ENCODE measurements at places on chromosomes 1 and 21.

DNA sequence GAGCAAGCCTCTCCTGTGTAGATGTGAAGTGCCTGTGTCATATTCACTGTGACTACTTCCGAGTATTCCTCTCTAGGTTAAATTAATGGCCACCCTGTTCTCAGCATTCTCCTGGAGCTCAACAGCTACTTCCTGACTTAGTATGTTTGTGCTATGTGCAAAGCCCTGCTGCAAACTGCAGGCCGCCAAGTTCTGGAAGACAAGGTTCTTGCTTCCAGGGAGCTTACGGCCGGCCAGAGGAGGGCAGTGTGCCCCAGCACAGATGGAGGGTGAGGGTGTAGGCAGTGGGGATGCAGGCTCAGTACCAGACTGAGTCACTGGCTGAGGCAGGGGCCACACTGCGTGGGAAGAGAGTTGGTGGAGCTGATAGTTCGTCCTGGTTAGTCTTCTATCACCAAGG is 43.2 kb downstream of the ELK4 start:
- DNase-seq, result no peak

DNA sequence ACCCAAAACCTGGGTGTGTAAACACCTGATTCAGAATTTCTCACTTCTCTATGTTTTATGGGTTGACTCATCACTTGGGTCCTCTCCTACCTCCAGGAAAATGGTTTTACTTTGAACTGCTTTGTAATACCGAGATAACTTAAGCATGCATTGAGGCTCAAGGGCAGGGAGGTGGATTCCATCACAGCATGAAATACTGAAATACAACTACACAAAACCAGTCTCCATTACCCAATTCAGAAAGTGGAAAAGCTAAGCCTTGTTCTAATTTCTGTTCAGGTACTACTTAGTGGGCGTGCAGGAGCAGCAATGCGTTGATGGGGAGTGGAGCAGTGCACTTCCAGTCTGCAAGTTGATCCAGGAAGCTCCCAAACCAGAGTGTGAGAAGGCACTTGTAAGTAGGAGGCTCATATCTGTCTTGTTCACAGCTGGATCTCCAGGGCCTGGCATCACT is 6.1 kb upstream of the C4BPA start:
- DNase-seq, result no peak

DNA sequence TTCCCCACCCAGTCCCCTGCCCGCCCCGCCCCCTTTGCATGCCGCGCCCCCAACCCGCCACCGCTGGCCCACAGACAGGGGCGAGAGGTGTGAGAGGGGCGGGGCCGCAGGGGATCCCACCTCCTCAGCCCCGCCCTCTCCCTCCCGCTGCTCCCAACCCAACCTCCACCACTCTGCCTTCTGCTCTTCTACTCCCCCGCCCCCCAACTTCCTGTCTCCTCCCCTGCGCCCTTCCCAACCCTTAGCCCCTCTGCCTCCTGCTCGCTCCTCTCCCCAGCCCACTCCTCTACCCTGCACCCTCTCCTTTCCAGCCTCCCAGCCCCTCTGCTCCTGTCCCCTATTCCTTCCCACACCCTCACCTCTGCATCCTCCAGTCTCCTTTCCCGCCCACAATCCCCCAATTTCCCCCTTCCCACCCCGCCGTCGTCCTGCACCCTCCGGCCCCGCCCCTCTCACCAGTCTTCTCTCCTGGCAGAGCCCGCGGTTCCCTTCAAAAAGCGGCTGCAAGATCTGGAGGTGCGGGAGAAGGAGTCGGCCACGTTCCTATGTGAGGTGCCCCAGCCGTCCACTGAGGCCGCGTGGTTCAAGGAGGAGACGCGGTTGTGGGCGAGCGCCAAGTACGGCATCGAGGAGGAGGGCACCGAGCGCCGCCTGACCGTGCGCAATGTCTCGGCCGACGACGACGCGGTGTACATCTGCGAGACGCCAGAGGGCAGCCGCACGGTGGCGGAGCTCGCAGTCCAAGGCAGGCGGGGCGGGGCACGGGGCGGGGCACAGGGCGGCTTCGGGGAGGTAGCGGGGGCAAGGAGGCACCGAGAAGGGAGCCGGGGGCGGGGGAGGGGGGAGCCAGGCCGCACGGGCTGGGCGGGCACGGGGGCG is 5.4 kb downstream of the OBSCN start:
- peak; percentile 88 for DNase-seq

GRCh38 chr1:152165286-152166077 is 6.5 kb upstream of the RPTN start:
- no peak for DNase-seq

GRCh38 chr1:112533029-112533428 is 24.3 kb downstream of the WNT2B start:
- DNase-seq, result no peak

GRCh38 chr1:211634931-211635330 is 40.5 kb downstream of the NEK2 start:
- DNase-seq, result no peak

DNA sequence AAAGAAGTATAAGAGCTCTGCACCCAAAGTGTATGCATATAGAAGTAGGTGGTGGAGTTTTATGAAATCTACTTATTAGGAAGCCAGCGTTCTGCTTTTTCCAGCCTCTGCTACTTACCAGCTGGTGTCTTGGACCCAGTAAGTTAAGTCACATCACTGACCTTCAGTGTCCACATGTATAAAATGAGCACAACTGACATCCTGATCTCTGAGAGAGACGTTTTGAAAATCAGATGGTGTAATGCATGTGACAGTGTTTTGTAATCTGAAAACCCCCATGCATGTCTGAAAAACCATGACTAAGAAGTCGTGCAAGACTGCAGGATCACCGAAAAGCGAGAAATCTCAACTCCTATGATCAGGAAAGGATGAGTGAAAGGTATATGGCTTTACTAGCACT is 2.0 kb downstream of the CR1 start:
- no peak for DNase-seq

DNA sequence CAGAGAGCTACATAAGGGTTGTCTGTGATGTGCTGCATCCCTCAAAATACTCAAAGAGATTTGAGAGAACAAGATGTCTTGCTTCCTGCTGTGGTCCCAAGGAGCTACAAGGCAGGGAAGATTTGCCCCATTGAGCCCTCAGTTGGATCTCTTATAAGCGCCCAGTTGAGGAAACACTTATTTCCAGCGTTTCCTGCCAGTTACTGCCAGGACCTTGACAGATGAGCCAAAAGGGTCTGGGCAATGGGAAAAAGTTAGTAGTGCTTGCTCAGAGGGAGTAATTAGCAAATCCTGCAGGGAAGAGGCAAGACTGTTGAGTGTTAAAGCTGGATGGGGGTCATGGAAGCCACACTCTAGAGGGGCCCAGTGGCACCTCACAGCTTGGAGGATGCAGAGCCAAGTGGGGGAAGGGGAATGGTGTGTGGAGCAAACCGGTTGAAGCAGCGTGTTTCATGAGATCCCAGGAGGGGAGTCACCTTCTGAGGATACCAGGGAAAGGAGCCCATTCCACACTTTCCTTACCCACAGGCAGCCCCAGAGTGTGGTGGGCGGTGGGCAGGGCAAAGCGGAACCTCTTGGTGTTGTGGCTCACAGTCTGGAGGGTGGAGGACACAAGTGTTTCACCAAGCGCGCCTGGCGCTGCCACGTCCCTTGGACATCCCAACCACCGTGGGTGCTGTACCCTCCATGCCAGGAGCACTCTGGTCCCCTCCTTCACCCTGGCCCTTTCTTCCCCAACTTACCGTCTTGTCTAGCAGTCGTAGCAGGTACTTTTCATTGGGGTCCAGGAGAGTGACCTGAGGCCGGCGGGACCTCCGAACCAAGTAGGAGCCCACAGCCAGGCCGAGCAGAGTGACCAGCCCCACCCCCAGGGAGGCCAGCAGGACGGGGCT is 805 bp downstream of the CYB5R1 start:
- no peak for DNase-seq

DNA sequence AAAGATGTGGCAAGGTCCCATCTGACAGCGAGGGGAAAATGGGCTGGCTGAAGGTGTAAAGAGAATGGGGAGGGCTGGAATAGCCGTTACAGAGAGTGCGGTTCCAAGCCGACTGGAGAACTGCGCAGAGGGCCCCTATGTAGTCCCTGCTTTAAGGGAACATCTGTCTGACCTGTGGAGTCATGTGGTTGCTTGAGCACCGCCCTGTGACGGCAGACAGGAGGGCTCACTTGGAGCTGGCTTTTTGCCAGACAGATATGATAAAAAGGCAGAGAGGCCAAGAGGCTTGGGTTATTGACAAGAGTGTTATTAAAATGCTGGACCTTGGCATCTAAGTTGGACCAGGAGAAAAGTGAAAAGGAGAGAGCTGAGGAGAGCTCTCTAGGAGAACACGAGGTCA is 5.9 kb upstream of the PTPRF start:
- no peak for DNase-seq

GRCh38 chr1:102961549-102961948 is 146.8 kb downstream of the COL11A1 start:
- DNase-seq, result no peak

- no peak for DNase-seq
Measured at GRCh38 chr1:212651521-212651920, 43.0 kb downstream of the ATF3 start.

GRCh38 chr1:152697701-152698600 is at the start of gene LCE2A:
Gene LCE2A (plus strand): TSS chr1:152698345. CDS start chr1:152698902, 557 bp downstream.
- no peak for DNase-seq

- DNase-seq, result no peak
Measured at GRCh38 chr1:52111492-52111891, 30.4 kb upstream of the ZFYVE9 start.

- DNase-seq, result no peak
Measured at GRCh38 chr1:156643049-156643777, 1.3 kb downstream of the BCAN start.

- no peak for DNase-seq
Measured at GRCh38 chr1:160124705-160125478, 9.3 kb downstream of the ATP1A2 start.

DNA sequence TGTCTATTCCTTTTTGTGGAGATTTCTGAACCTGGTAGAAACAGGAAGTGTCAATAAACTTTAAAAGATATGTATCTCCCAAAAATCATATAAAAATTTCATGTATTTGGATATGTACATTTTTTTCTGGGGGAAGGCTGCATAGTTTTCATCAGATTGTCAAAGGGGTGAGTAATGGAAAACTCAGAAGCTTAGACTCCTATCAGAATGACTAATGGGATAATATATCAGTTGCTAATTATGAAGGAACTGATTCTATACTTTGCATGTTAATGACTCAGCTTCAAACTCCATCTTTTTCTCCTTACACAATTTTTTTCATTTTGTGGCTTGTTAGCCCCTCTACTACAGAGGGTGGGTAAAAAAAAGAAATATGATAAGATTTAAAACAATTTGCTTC is 55.9 kb downstream of the GON4L start:
- no peak for DNase-seq

GRCh38 chr1:91099746-91100621 is 78.1 kb upstream of the ZNF644 start:
- no peak for DNase-seq

DNA sequence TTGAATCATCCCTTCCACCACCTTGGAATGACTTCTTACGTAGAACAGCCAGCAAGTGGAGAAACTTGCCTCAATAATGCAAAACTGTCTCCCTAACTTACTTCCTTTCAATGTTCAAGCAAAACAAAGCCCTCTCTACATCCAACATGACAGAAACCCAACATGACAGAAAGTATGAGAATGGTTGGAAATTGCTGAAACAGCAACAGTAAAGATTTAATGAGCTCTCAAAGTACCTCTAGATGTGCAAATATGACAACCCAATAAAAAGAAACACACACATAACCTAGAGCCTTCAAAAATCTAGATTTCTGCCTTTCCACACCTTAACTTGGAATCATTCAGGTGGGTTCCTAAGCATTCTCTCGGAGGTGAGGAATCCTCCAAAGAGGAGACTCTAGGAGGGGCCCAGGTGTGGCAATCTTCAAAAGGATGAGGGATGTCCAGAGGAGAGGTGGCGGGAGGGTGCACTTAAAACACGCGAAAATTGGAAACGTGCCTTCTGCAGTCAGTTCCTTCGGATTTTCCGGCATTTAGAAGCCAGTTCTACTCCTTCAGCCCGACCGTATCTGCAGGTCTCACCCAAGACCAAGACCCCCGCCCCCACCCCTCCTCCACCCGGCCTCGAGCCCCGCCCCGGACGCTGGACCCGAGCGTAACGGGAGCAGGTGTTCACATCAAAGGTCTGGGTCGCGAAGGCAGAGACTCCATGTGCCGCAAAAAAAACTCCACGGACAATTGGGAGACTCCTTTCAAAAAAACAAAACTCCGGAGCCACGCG is 996 bp upstream of the MGST3 start:
- DNase-seq, result no peak

- DNase-seq, result no peak
Measured at GRCh38 chr1:61198554-61198953, 116.2 kb downstream of the NFIA start.

- DNase-seq, result no peak
Measured at GRCh38 chr1:243713470-243714186, 136.4 kb downstream of the AKT3 start.

- DNase-seq, result no peak
Measured at GRCh38 chr1:26536521-26536920, 7.0 kb downstream of the RPS6KA1 start.

GRCh38 chr1:62288662-62289061 is 30.6 kb downstream of the KANK4 start:
- no peak for DNase-seq

DNA sequence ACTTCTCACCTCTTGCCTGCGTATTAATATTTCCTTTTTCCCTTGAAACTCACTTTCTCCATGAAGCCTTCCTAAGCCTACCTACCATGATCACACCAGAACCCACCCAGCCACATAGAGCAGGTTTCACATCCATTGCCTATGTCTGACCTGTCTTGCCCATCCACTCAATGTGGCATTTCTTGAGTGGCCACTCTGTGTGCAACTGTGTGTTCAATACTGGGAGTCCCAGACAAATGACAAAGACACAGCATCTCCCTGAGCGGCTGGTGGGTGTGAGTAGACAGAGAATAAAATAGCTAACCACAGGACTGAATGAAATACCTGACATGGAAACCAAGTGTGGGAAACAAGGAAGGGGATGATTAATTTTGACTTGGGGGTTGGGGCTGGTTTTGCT is 3.1 kb downstream of the PTGFRN start:
- no peak for DNase-seq

DNA sequence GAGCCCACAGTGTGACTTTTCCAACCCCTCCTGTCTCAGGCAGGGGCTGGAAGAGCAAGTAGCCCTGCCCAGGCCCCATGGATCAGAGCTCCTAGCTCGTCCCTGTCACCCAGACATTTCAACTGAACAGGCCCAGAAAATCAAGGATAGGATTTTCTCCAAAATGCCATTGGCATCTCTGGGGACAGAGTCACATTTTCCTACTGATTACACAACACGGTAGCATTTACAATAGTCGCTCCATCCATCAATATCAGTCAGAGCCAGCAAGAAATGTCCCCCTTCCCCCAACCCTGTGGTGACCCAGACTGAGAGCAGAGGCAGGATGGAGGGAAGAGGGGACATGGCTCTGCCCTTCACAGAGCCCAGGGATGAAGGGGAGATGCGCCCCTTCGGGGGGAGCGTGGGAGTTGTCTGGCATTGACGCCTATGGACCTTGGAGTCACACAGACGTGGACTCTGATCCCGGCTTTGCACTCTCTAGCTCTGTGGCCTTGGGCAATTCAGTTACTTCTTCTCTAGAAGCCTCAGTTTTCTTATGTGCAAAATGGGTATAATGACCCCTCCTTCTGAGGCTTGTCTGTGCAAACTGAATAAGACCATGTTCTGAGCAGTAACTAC is 275.6 kb downstream of the FOXD2 start:
- no peak for DNase-seq
